CD8-positive, alpha-beta memory T cell (primary cell): ENCODE measurements at places on chromosomes 4 and X. TPM values are rescaled to one million over a fixed set of nuclear protein-coding genes. Genes with fewer than 3 reads are reported as not detected.

CRMP1 gene
- total RNA-seq = not detected

TFE3 gene
- 32.4 TPM for total RNA-seq

TMSB15B gene
- 6.7 TPM for total RNA-seq

TNIP3 gene
- total RNA-seq = 15.7 TPM

SUV39H1 gene
- total RNA-seq = 32.1 TPM

SMIM10 gene
- 1.4 TPM for total RNA-seq

- no peak for DNase-seq
Measured at GRCh38 chr4:183831026-183831446, 74.1 kb upstream of the STOX2 start.

DNA sequence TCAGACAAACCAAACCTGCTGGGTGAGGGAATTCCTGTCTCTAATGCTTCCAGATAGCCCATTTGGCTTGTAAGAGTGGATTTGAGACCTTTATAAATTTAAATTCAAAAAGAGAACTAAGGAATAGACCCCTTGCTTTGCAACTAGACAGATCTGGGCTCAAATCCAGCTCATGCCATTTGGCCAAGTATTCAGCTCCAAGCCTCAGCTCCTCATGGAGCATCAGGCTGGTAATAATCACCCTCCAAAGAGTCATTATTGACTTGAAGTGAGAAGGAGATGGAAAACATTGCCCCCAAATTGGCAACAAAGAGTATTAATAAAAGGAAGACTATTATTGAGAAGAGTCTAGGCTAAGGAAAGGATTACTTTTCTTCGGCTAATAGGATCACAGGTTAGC, 134.7 kb downstream of the PDE5A start:
- DNase-seq = no peak

GRCh38 chrX:55161581-55161980, 58.6 kb upstream of the PAGE5 start:
- no peak for DNase-seq

GRCh38 chr4:102007959-102008425, 217.5 kb downstream of the BANK1 start:
- DNase-seq = no peak

DNA sequence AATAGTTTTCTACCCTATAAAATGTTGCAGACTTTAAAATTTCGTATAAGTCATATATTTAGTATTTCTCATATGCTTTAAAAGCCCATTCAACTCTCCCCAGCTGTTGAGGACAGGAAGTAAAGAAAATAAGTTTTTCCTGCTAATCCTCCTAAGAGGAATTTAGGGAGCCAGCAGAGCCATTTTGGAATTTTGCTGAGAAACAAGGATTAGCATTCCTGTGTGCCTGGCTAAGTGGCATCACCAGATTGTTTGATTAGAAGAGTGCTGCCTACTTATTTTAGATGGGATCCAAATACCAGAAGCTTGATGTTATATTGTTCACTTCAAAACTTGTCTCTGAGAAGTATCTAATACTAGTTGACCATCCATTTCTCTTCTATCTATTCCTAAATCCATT, 131.2 kb upstream of the HHIP start:
- no peak for DNase-seq

DNA sequence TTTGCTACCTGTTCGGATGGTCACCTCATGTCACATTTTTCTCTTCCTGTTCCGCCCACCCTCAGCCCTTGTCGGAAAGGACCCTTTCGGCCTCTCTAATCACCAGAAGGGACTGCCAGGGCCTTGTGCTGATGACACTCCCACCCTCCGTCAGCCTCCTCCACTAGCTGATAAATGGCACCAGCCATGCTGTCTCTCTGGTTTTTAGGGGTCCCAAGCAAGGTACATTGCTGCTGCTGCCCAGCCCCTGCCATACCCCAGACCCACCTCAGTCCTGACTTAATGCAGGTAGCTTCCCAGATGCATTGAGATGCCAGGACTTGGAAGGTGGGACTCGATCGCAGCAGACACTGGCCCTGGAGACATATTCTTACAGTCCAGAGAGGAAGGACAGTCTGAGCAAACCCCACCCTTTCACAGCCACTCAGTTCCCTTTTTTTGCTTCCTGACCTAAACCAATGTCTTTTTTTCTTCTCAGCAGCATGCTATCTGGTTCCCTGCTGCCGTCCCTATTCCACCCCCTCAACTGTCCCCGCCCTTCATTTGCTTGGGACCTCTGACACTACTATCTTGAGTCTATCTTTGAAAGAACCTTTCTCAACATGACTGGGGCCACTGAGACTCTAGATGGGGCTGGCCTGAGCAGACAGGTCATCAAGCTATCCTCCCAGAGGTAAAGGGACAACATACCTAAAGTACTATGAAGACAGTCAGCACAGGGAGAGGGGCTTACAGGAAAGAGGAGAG, at the start of gene BTK:
Gene BTK (minus strand): TSS at position 397 of the 747 bp plus-strand sequence. CDS start 10,907 bp downstream, outside the sequence.
- DNase-seq = no peak

DNA sequence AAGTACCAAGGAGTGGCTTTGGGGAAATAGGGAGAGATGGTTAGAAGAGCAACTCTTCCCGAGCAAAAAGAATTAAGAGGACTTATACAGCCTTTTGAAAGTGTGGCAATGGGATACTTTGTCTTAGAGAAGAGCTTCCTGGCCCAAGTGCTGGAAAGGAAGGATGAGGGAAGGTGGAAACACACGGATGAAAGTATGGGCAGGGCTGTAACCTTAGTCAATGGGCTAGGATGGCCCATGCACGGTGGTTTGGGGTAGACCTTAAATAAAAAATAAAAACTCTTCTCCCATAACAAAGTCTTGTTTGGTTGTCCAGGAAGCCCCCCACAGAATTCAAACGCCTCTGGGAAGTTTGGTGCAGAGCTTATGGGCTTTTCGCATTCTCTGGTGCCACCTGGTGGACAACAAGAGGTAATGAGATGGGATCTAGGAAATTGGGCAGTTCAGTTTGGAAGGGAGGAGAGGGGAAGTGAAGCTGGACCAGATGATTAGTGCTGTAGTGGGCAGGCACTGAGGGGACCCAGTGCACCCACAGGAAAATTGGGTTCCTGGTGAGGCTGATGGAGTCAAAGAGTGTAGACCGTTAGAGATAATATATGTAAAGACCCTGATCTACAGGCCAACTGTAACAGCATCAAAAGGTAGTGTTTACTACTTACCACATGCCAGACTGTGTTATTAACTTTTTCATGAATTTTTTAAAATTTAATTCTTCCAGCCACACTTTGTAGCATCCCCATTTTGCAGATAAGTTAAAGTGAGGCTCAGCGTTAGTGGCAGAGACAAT, 13.8 kb upstream of the ENOX2 start:
- DNase-seq = peak; percentile 18

DNA sequence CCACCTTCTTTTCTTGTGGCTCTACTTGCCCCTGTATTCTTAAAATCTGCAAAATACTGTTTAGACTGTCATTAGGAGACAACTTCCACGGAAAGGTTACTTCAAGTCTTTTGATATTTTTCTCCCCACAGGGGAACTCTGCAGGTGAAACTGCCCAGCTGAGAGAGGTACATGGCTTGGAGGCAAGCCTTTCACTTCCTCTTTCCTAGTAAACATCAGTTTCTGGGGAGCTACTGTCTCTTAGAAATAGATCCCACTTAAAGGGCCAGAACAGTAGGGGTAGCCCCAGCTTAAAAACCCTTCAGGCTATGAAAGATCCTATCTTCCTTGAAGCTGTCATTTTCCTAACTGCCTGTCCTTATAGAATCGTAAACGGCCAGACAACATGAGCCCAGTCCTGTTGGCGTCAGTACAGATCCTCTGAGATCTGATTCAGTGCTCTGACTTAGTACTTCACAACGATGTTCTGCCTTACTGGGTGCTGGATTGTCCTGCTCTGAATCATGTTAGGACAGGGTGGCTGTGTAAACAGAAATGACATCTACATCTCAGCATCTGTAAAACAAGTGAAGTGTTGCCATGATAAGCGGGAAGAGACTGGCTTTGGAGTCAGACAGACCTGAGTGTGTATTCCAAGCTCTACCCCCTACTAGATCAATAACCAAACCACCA, 102.1 kb downstream of the ITIH6 start:
- DNase-seq = no peak

DNA sequence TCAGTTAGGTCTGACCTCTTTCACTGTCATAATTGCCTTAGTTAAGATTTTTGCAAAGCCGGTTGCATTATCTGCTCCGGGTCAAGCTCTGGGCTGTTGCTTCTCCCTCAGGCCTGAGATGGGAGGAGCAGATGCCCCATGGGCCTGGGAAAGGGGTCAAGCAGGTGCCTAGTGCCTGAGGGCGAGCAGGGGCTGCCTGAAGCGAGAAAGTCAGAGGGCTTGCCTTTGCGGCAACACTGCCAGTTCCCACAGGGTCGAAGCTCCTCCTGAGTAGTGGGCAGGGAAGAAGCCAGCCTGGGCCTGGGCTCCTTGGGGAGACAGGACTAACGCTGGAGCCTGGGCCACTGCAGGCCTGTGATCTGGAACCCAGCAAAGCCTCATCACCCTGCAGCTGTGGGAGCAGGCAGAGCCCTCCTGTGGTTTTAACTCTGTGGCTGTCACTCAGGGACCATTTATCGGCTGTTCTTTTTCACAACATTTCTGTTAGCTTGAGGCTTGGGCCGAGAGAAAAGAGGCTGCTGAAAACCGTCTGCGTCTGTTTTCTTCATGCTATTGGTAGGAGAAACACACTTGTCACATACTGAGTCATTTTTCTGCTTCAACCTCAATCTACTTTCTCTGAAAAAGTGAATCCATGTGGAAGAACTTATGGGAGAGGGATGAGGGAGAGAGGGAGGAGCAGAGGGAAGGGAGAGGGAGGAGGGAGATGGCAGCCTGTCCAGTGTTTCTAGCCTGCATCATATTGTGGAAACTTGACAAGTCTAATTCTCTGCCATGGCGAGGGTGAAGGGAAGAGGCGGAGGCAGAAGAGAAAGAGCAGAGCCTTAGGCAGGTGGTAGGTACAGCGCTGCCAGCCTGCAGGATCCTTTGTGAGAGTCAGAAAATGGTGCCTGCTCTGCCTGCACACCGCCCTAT, 68.4 kb downstream of the RHOH start:
- peak; percentile 38 for DNase-seq

GRCh38 chr4:94455081-94455480, 3.3 kb downstream of the PDLIM5 start:
- no peak for DNase-seq

DNA sequence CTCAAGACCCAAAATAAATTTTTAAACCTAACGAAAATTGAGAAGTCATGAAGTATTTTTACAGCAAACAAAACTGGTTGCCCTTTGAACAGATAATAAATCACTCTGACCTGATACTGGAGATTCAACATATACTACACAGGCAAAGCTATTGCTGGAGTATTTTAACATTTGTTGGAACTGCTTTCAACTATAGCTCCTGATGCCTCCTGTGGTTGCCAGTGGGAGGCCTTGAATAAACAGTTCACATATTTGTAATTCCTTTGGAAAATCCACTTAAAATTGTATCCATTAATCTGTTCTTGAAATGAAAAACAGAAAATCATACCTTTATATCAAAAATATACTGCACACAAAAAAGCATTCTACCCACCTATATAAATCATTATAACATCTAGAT, 605.1 kb downstream of the KCTD8 start:
- no peak for DNase-seq

- DNase-seq = no peak
Measured at GRCh38 chr4:11424000-11424399, 4.7 kb downstream of the HS3ST1 start.

DNA sequence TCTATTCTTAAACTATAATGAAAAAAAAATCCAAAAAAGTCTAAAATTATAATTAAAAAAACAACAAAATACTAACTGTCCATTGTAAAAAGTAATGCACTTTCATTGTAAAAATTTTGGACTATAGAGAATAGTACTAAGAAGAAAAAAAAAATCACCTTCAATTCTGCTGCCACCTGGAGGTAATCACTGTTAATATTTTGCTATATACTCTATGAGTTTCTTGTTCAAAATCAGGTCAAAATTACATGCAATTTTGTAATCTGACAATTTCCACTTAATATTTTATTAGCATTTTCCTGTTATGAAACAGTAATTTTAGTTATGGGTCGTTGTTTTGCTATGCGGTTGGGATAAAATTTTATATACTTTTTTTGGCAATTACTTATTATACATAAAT, 62.0 kb downstream of the HTT start:
- DNase-seq = no peak

GRCh38 chr4:118732591-118733330, 47.6 kb downstream of the METTL14 start:
- DNase-seq = no peak

DNA sequence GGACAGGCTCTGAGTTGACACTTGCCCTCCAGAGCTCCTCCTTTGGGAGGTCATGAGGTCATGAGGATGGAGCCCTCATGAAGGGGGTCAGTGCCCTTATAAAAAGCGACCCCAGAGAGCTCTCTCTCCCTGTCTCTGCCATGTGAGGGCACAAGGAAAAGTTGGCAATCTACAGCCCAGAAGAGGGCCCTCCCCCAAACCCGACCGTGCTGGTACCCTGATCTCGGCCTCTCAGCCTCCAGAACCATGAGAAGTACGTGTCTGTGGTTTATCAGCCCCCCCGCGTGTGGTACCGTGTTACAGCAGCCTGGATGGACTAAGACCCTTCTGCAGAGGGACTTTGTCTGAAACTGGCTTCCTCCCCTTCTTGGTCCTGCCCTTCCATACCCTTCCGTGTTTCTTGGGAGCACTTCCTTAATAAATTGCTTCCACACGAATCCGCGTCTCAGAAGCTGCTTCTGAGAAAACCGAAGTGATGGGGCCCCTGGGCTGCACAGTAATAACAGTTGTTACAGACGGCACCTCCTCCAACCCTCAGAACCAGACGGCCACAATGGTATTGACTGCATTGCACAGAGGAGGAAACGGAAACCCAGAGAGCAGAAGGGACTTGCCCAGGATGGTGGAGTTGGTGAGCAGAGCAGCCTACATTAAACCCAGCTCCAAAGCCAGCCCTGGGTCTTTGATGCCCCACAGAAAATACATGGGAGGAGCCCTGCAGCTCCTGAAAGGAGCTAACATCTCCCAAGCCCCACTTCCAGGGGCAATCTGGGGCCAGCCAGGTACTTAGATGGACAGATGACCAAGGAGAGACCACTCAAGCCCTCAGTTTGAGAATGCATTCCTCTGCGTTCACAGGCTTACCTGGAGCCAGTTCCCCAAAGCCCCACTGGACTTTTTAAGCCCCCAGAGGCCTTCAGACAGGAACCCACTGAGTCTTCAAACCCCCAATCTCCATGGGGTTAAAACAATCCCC, 242.7 kb downstream of the BCOR start:
- peak; percentile 66 for DNase-seq

DNA sequence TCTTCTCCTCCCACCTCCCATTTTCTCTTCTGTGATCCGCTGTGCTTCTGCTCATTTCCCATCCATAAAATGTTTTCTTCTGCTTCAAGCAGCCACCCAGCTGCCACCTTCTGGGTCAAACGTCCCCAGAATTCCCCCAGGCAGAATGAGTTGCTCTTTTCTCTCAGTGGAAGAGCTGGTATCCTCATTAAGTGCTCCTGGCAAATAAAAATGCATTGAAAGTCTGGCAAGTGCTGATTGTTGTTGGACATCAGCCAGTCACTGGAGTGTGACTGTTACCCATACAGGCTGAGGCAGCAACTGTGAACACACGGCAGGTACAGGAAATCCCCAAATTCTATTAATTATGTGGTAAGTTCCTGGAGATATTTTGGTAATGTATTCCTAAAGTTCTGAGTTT, 52.6 kb downstream of the LIMCH1 start:
- no peak for DNase-seq
